H1 (cell line): ENCODE measurements at places on chromosomes 1 and 21. TPM values are rescaled to one million over a fixed set of nuclear protein-coding genes. Genes with fewer than 3 reads are reported as not detected.

DNA sequence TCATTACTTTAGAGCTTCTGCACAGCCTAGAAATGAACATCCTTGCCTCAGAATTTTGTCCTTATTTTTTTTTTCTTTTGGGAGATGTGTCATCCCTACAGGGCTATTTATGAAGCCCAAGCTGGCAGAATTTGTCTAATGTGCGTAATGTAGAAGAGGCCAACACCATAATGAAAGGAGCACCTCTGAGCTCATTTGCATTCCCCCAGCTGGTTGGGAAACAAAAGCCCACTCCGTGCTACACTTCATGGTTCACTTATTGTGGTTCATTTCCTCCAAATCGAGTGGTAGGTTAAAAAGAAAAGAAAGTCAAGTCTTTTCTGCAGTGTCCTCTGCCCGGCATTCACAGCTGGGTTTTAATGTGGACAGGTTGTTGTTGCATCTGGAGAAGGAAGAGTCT lies 73.5 kb downstream of the KAZN start:
- no peak for DNase-seq

- no peak for DNase-seq
Observed at GRCh38 chr1:102191723-102192122, 195.0 kb upstream of the OLFM3 start.

DNA sequence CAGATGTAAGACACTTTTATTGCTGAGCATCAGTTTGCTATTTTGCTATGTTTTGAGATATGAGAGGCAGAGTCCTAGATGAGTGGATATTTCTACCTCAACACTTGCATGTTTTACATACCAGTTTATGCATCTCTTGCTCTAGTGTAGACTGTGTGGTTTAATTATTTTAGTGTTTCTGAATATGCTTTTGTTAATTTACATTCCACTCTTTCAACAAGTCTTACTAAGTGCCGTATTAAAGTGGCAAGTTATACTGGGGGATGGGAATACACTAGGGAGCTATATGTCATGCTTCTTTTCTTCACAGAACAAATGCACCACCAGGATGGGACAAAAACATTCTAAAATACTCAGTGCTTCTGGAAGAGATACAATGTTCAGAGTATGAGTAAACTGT lies 507.7 kb upstream of the PRMT6 start:
- no peak for DNase-seq

GRCh38 chr1:208142590-208143382 lies 101.4 kb downstream of the PLXNA2 start:
- no peak for DNase-seq

Gene C4BPA
- not detected in 2 replicates for total RNA-seq
